ENCODE measurements at places on chromosomes 11 and 22. TPM values are rescaled to one million over a fixed set of nuclear protein-coding genes. Genes with fewer than 3 reads are reported as not detected.

DNA sequence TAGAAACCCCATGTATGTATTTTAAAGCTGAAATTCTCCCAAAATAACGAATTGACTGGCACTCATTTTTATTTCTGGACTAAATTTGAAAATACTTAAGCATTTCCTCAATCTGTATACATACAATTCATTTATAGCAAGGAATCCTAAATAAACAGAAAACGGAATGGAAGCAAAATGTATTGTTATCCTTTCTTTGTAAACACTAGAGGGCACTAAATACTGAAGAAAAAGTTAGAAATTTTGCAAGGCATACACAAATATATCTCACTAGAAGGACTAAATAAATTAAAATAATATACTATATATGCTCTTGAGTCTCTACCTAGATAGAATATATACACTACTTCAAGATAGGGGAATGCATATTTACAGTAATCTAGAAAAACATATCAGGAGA, 23.1 kb upstream of the ANO5 start:
- DNase-seq = no peak
- H3K36me3 ChIP-seq = no peaks in the 10 kb centered on the region
- H3K4me3 ChIP-seq = no peak overlapping the region
- H3K27ac ChIP-seq = no peak overlapping the region
- H3K4me1 ChIP-seq = no peaks in the 10 kb centered on the region

DNA sequence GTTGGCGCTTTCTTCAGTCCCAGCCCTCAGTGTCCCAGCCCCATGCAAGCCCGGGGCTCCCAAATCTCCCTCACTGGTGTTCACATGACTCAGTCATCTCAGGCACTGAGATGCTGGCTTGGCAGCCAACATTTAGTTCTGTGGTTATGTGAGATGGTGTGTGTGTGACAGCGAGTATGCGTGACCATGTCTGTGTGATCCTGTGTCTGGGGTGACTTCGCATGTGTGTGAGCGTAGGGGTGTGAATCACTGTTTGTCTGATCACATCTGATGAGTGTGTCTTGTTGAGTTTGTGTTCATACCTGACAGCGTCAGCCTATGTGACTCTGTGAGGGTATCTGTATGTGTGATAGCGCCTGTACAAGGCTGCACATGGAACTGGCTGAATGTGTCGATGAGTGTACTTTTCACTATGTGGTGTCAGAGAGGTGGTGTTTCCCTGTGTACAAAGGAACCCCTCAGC, 16.2 kb downstream of the CREB3L1 start:
- no peaks in the 10 kb centered on the region for H3K27me3 ChIP-seq
- peak overlapping the region; percentile 81 for H3K27ac ChIP-seq
- no peak overlapping the region for H3K4me3 ChIP-seq
- no peaks in the 10 kb centered on the region for H3K36me3 ChIP-seq
- H3K4me1 ChIP-seq = peaks cover 8% of the 10 kb centered on the region

Gene DEPDC7
- total RNA-seq = 1.3 TPM

GRCh38 chr22:27130906-27131305, 473.5 kb downstream of the MIAT start:
- no peak overlapping the region for H3K4me3 ChIP-seq
- no peak for DNase-seq
- H3K36me3 ChIP-seq = no peaks in the 10 kb centered on the region
- no peaks in the 10 kb centered on the region for H3K27me3 ChIP-seq
- H3K27ac ChIP-seq = no peak overlapping the region

Gene SHISAL1
- 10.0 TPM for total RNA-seq

GRCh38 chr22:49199224-49199623, 628.4 kb downstream of the BRD1 start:
- no peak overlapping the region for H3K27ac ChIP-seq
- no peaks in the 10 kb centered on the region for H3K36me3 ChIP-seq
- DNase-seq = peak; percentile 3

DNA sequence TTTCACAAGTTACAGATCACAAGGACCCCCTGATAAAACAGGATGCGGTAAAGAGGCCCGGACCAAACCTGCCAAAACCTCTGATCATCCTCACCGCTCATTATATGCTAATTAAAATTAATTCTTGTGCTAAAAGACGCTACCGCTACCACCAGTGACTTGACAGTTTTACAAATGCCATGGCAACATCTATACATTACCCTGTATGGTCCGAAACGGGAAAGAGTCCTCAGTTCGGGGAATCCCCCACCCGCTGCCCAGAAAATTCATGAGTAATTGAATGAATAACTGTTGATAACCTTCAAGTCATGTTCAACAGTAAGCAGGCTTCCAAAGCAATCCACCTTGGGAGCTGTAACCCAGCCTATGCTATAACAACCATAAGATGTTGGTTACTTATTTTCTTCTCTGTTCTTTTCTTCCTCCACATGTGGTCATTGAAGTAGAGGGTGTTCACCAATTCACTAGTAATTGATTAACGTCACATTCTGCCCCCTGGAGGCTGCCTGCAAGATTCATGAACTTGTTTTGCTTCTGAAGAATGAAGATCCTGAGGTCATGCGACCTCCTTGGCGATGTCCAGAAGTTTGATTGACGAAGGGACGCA, 20.6 kb downstream of the APOBEC3H start:
- no peak overlapping the region for H3K27ac ChIP-seq
- no peaks in the 10 kb centered on the region for H3K36me3 ChIP-seq
- no peaks in the 10 kb centered on the region for H3K27me3 ChIP-seq
- no peak overlapping the region for H3K4me3 ChIP-seq
- no peak for DNase-seq
- H3K4me1 ChIP-seq = no peaks in the 10 kb centered on the region

DNA sequence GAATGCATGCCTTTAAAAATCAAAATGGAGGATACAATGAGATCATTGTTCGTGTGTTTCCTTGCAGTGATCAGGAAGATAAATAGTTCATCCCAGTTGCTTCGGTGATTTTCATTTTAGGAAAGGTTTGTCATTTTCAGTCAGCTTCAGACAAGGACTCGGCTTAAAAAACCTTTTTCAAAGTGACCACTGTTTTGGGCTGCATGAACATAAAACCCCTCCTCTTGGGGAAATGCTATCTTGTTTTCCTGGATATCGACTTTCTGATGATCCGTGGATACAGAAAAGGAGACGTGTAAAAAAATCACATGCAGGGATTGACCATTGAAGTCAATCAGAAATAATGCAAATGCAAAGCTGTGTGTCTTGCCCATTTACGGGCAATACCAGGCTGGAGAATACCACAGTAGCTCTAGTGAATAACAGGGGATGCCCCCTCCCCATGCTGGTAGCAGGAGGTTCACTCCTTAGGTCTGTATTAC, 146.8 kb downstream of the MAML2 start:
- H3K36me3 ChIP-seq = no peaks in the 10 kb centered on the region
- no peak overlapping the region for H3K4me3 ChIP-seq
- no peak for DNase-seq
- no peaks in the 10 kb centered on the region for H3K27me3 ChIP-seq
- H3K27ac ChIP-seq = no peak overlapping the region

- no peaks in the 10 kb centered on the region for H3K27me3 ChIP-seq
- no peaks in the 10 kb centered on the region for H3K36me3 ChIP-seq
Measured at GRCh38 chr11:12671370-12671769, 2.9 kb upstream of the TEAD1 start.

Gene MS4A7
- total RNA-seq = 19.3 TPM

GRCh38 chr22:48835857-48836672, 991.6 kb downstream of the BRD1 start:
- H3K4me3 ChIP-seq = no peak overlapping the region
- no peak overlapping the region for H3K27ac ChIP-seq
- no peaks in the 10 kb centered on the region for H3K36me3 ChIP-seq
- H3K4me1 ChIP-seq = no peaks in the 10 kb centered on the region
- no peak for DNase-seq
- H3K27me3 ChIP-seq = no peaks in the 10 kb centered on the region

All from uterus (tissue), 4 donors.